ENCODE measurements at places on chromosomes 1 and 21.

GRCh38 chr1:241696172-241696814, 44.2 kb downstream of the WDR64 start:
- DNase-seq = no peak

DNA sequence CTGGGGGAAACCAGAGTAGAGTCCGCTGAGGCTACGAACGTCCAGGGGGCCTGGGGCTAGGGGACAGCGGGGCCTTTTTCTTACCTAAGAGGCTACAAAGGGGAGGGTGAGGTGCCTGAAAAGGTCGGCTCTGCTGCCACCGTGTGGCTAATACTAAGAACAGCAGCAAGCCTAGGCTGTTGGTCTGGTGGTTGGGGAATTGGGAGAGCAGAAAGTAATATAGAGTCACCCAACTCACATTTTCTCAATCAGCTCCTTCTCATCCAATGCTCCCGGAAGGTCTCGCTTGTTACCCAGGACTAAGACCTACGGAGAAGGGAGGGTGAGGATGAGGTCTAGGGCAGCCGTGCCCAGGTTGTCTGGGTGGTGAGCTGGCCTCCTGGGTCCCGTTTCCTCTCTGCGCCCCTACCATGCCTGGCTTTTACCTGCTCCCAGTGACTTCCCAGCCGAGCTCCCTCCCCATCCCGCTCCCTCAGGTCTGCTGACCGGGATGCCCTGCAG, 9.3 kb downstream of the ARL8A start:
- peak; percentile 69 for DNase-seq

GRCh38 chr1:18556364-18556763, 74.3 kb upstream of the PAX7 start:
- DNase-seq = no peak

DNA sequence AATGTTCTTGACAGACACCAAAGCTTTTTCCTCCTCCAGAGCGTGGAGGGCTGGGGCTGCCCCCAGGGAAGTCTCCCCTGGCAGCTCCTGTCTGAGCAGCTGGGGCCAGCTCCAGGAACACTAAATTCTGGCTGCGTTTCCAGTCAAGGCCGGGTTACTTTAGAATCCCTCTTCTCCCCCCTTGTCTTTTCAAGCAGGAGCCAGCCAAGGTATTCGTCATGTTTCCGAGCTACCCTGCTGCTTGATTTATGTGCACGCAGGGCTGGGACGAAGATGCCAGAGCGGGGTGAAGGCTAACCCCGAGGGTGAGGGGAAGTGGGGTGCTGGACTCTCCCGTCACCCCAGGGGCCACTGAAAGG, 68.1 kb upstream of the ANGPTL1 start:
- no peak for DNase-seq

DNA sequence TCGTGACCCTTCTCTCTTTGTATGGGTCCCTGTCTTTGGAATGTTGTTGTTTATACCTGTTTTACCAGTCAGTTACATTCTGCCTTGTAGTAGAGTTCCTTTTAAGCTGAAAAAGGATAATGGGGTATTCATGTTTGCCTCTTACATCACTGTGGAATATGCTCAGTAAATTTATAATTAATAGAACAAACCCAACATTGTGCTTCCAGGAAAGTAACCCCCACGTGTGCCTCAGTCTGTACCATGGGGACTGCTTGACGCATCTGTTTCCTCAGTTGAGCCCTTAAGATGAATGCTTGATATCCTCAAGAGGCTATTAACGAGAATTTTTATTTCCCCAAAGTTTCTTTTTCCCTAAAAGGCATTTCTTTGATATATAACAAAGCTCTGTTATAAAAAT, 73.4 kb downstream of the ST6GALNAC3 start:
- no peak for DNase-seq

DNA sequence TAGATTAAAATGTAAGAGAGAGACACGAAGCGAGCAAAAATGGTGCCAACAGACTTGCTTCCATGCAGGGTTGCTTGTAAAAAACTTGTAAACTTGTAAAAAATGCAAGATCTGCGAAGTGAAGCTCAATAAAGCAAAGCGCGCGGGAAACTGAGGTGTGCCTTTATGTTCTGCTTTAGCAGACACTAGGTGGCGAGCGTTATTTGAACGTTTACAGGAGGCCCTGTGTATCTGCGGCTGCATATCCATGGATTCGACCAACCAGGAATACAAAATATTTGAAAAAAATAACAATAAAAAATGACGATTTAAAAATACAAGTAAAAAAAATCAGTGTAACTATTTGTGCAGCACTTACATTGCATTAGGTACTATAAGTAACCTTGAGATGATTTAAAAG, 1.5 kb downstream of the UBE2G2 start:
- no peak for DNase-seq

GRCh38 chr1:77281491-77282186, at the start of gene AK5:
Gene AK5, plus strand, starts transcription at chr1:77282019. Its CDS starts 295 bp downstream, at chr1:77282314.
- DNase-seq = peak; percentile 15

- DNase-seq = no peak
Measured at GRCh38 chr1:182235952-182236650, 155.5 kb downstream of the GLUL start.

- no peak for DNase-seq
Measured at GRCh38 chr1:243363832-243364231, 108.0 kb downstream of the SDCCAG8 start.

DNA sequence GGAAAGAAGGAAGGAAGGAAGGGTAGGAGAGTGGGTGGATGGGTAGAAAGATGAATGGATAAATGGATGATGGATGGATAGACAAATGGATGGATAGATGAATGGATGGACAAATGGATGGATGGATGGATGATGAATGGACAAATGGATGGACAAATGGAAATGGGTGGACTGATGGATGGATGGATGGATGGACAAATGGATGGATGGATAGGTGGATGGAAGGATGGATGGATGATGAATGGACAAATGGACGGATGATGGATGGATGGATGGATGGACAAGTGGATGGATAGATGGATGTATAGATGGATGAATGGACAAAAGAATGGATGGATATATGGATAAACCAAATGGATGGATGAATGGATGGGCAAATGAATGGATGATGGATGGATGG, 30.5 kb downstream of the CHD5 start:
- no peak for DNase-seq

DNA sequence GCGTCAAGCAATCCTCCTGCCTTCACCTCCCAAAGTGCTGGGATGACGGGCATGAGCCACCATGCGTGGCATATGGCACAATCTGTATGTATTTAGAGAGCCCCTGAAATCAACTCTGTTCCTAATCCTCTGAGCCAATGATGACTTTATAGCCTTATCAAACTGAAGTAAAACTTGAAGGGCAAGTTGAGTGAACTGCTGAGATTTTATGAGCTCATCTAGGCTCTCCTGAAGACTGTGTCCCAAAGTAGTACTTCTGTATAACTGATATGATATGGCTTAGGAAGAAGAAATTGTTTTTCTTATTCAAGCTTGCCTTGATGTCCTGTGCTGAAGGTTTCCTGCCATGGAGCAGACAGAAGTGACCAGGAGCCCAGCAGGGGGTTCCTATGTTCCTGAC, 23.7 kb upstream of the NKAIN1 start:
- no peak for DNase-seq

- DNase-seq = no peak
Measured at GRCh38 chr1:15432324-15432723, 5.9 kb upstream of the CTRC start.

- DNase-seq = no peak
Measured at GRCh38 chr1:2945821-2946231, 75.4 kb upstream of the ACTRT2 start.

- no peak for DNase-seq
Measured at GRCh38 chr1:82598337-82598736, 797.6 kb downstream of the ADGRL2 start.

DNA sequence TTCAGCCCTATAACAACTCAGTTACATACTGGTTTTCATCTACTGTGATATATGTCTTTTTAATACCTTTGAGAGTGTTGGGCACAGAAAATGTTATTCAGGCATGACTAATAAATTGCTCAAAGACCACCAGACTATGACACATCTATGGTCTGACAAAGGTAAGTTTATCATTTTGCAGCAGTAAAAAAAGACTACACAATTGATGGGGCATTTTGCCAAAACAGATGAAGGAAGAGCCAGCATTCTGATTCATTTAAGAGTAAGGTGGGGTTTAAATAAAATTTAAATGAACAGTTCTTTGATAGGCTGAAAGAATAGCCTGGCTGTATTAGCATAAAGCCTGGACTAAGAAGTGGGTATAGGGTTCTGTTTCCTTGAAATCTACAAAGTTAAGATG, 8.8 kb upstream of the RNPC3 start:
- no peak for DNase-seq

GRCh38 chr1:232239998-232240397, 389.9 kb downstream of the SIPA1L2 start:
- DNase-seq = no peak

DNA sequence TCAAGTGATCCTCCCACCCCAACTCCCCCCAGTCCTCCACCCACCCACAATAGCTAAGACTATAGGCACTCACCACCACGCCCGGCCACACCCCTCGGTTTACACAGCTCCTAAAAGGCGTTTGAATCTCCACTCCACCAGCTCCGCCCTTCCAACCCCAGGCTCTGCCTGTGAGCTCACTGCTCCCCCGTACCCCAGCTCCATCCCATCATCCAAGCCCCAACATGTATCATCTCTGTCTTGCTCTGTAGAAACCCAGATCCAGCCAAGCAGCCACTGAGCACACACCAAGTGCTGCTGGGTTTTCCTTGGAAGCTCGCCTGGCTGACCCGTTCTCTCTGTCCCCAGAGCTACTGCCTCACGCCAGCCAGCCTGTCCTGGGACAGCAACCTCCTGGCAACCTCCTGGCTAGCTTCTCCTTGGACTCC, 12.0 kb upstream of the S100A2 start:
- no peak for DNase-seq

DNA sequence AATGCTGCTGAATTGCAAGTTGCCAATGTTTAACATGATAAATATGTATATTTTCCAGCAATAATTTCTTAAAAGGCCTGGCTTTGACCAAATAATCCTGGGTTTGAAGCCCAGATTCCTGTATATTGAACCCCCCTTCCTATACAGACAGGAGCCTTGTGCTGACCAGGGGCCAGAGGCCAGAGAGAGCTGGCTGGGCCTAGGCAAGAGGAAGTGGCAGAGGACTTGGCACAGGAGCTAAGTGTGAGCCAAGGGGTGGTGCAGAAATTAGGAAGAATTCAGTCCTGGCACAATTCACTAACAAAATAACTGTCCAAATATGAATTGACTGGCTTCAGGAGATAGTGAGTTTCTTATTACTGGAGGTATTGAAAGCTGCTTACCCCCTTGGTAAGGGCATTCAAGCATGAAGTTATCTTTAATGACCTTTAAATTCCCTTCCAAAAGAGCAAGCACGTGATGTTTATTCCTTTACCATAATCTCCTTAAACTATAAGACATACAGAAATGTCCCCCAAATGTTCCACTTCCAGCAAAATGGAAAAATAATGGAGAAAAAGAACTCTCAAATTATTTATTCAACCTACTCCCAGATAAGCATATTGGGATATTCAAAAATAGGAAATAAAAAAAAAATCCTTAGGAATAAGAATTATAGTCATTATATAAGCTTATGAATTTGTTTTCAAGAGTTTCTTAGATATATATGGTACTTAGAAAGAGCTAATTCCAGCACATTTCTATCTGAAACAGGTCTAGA, 26.6 kb downstream of the NIBAN1 start:
- no peak for DNase-seq

DNA sequence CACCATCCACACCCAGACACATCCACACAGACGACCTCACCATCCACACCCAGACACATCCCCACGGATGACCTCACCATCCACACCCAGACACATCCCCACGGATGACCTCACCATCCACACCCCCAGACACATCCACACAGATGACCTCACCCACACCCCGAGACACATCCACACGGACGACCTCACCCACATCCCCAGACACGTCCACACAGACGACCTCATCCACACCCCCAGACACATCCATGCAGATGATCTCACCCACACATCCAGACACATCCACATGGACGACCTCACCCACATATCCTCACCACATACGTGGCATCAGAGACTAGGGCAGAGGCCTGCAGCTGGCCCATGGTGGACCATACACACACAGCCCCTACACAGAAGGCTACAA, 14.7 kb upstream of the FABP3 start:
- no peak for DNase-seq

DNA sequence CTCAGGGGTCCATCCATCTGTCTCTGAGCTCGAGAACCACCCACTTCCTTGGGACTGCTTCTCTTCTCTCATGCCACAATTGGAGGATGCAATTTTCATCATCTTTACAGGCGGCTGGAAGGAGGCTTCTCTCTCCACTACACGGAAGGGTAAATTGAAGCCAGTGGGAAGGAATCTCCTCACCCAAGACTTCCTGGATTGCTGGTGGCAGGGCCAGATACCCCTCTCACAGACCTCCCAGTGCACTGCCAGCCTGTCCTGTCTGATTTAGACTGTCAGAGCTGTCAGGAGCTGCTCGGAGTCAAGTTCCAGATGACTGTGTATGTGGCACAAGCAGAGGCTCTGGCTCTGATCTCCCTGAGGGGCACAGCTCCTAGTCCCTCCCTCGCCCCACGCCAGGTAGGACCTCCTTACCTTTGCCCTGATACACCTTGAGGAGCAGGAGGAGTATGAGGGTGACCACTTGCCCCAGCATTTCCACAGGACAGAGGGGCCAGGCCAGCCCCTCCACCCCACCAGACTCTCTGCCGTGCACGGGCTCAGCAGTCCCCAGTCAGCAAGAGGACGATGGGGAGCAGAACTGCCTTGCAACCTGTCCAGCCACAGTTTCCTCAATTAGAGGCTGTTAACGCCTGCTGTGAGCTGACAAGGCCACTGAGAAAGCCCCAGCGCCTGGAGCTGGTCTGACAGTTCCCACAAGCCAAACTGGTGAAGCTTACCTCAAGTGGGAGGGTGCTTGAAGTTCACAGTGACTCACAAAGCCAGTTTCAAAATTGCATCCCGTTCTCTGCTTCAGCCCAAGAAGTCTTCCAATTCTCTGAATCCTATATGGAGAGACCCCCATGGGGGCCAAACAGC, at the start of gene CD244:
CD244 (minus strand) TSS at position 685 of the 858 bp plus-strand sequence; CDS start at position 475, 210 bp downstream.
- DNase-seq = peak; percentile 75

DNA sequence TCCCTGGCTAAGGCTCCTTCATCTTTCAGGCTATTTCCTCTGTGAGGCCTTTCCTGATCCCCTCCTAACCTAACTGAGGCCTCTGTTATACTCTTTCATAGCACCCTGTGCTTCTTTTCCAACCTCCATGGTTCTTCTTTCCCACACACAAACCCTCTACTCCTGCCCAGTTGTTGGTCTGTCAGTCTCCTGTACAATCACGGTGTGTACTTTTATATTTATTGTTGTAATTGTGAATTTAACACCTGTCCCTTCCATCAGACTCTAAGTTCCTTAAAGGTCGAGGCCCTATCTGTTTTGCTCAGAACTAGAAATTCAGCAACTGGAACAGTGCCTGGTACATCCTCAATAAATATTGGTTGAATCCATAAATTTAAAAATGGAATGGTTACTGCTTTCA, 100.2 kb upstream of the KCNE2 start:
- DNase-seq = no peak

GRCh38 chr1:100535264-100535663, 2.7 kb upstream of the GPR88 start:
- no peak for DNase-seq

GRCh38 chr1:192038567-192038966, 119.7 kb upstream of the RGS18 start:
- DNase-seq = no peak

- no peak for DNase-seq
Measured at GRCh38 chr1:151058692-151059091, 730 bp downstream of the CDC42SE1 start.

- no peak for DNase-seq
Measured at GRCh38 chr1:31476891-31477846, 64.2 kb downstream of the SERINC2 start.

Data from CD4-positive, alpha-beta T cell treated with Interleukin-4 for 4 hours (primary cell).